ENCODE measurements at places on chromosomes 1 and 21.
A peak's percentile ranks its signal among the peaks of the same experiment; 100 is the strongest.

- no peak for DNase-seq
These were observed 42.1 kb upstream of the MPZL1 start for GRCh38 chr1:167679714-167680113.

GRCh38 chr1:219582296-219582695 lies 30.6 kb downstream of the ZC3H11B start:
- DNase-seq: no peak

- DNase-seq: no peak
These were observed 224.7 kb upstream of the FAM78B start for GRCh38 chr1:166391279-166392066.

DNA sequence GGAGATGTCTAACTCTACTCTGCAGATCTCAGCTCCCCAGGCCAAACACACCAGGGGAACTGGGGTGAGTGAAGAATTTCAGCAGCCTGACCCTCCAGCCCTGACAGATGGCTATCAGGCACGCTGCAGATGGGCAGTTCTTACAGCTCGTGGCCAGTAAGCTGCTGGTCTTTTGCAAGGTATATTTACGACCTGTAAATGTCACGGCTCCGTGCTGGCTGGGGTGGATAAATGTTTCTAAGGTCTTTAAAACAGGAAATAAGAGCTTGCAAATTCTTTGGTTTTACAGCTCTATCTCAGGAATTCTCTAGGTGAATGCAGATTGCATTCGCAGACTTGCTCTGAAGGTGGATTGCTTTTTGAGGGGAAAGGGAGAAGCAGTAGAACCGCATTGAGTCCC lies 10.1 kb downstream of the DOP1B start:
- DNase-seq: no peak

DNA sequence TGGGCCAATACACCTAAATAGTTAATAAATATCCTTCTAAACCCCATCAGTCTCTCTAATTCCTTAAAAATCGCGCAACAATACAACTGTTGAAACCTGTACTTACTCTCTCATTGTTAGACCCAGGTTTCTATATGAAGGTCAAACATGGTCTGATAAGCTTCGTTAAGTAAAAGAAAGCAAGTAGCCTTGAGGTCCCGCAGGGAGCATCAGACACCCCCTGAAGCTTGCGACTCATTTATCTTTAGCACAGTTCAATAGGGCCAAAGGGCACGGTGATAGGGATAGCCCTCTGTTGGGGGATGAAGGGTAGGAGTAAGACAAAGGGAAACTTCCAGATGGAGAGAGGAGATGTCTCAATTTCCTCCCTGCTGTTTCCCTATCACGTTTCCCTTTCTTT lies 27.3 kb upstream of the THEM4 start:
- DNase-seq: no peak

GRCh38 chr1:78790174-78790573 lies 140.5 kb downstream of the IFI44 start:
- DNase-seq: no peak

GRCh38 chr1:220432408-220432807 lies 95.5 kb upstream of the MARK1 start:
- no peak for DNase-seq

DNA sequence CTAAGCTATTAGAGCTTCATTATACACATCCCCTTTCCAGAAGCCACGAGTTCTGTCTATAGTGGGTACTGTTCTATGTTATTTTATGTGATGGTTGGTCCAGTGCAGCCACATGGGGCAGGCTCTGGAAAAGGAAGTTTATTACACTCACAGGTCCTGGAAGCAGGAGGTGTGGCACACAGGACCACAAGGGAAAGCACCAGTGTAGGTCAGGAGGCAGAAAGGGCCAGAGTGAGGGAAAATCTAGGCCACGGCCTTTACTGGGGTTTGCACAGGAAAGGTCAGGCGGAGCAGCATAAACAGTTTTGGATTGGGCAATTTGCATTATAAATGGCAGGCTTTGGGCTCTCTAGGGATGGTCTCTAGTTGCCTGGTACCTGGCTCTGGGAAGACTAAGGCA lies 21.8 kb upstream of the CNIH3 start:
- no peak for DNase-seq

DNA sequence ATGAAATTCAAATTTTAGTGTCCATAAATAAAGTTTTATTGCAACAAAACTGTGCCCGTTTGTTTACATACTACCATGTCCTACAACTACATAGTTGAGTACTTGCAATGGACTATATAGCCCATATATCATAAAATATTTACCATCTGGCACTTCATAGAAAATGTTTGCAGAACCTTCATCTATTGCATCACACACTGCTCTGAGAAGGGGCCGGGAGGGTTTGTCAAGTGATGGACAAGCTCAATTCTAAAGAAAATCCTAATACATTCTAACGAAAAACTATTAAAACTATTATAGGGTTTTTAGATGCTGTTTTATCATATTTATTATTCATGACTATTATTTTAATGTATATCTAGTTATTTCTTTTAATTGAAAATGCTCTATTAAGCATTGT lies 35.9 kb downstream of the RGSL1 start:
- DNase-seq: no peak

- DNase-seq: no peak
These were observed 27.9 kb upstream of the NTPCR start for GRCh38 chr1:232922485-232922884.

DNA sequence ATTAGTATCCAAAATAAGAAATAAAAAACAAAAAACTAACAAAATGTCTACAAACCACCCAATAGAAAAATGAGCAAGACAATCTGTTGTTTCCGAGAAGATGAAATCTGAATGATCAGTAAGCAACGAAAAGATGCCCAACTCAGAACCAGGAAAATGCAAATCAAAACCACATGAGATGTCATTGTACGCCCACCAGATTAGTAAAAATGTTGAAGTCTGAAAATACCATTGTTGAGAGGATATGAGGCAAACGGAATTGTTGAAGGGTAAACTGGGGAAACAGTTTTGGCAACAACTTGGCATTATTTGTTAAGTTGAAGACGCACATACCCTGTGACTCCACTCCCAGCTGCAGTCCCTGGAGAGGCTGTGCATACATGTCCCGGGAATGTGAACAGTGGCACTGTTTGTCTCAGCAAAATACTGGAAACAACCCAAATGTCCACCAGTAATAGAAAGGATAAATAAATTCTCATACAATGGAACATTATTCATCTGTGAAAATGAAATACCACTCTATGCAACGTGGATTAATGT lies 10.6 kb downstream of the ZBTB17 start:
- peak; percentile 50 for DNase-seq
